Activated naive CD4-positive, alpha-beta T cell (primary cell): ENCODE measurements at places on chromosomes 3 and 15.

DNA sequence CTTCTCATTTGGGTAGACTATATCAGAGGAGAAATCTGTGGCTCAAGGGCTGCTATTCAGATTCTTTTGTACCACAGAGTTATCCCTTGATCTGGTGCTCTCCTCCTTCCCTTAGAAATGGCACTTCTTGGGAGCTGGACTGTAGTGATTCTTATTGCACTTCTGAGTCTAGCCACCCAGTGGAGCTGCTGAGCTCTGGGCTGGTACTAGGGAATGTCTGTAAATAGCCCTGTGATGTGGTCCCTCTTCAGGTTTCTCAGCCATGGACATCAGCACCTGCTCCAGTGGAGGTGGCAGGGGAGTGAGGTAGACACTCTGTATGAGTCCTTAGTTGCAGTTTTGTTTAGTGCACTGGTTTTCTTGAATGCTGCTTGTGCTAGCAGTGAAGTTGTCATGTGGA lies 1292.6 kb downstream of the SI start:
- no peak for DNase-seq

- no peak for DNase-seq
These were observed 282.4 kb downstream of the ARPP21 start for GRCh38 chr3:35921718-35922117.

GRCh38 chr3:116432795-116433194 lies 12.5 kb downstream of the LSAMP start:
- DNase-seq: no peak

DNA sequence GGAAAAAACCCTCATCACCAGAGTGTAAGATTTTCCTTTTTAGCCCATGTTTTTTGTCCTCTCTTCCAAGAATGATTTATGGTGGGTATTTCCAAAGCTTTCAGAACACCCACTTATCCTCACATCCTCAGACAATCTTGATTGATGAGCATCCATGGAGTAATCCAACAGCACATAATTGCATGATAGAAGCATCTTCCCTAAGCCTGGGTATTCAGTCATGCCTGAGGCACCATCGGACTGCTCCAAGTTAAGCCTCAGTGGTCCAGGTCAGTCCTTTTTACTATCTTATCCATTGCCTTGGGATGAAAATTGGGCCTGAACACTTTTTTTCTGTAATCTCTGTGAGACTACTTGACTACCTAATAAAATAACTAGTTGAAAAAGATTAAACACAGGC lies 676.0 kb upstream of the SEMA6D start:
- no peak for DNase-seq

DNA sequence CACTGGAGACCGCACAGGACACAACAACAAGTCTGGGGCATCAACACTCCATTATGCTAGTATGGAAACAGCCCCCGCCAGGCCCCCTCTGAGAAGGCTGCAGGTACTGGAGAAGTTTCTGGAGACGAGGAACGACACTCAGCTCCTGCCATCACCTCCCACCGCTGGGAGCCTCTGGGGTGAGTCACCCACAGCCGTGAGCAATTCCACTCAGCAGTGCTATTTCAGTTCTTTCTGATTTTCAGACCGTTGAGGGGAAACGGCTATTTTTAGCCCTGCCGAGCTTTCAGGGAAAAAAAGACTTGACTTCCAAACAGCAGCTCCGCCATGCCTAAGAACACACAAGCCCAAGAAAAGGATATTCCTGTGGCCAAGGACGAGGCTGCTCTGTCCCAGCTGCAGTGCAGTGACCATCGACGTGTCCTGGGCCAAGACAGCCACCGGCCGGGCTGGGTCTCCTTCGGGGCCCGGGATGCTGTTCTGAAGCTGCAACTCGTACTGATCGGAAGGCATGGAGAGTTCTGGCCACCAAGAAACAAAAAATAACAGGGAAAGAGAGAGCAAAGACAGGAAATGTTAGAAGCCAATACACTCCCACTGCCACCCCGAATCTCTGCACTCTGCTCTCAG lies 40.8 kb downstream of the NUP210 start:
- DNase-seq: no peak

DNA sequence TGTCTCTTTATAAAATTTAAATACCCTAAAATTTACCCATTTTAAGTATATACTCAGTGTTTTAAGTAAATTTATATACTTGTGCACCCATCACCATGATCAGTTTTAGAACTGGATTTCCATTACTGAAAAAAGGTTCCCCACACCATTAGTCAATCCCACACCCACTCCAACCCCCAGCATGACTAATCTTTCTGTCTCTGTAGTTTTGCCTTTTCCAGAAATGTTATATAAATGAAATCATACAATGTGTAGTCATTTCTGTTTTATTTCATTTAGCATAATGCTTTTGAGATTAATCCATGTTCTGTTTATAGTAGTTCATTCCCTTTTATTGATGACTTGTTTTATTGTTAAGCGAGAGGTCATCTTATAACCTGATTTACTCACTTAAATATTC lies 66.1 kb upstream of the LIMD1 start:
- DNase-seq: no peak

DNA sequence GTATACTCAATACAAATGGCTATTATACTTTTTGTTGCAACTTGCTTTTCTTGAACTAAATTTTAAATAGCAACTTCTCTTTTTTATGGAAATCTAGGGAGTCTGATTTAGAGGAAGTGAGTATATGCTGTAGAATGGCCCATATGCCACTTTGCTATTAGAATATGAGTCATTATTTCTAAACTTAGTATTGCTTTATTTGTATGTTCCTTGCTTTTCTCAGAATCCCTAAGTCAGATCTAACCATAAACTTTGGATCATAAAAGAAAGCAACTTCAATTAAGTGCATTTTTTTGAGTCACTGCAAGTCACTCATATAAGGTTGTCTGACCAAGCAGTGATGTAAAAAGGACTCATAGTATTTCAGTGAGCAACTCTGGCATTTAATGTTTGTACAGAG lies 17.5 kb upstream of the SPTSSB start:
- DNase-seq: no peak

DNA sequence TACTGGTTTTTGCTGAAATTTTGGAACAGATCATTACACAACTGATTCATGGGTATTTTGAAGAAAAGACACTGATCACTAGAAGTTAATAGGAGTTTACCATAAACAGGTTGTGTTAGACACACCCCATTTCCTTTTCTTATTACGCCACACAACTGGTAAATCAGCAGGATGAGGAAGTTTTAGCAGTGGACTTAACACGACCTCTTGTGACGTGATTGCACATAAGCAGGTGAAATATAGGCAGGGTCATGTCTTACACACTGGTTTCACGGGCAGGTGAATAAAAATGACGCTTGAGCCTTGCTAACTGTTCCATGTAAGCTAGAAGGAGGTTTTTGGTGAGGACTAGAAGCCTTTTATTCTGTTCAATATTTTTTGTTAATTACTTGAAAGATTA lies 27.1 kb upstream of the TPRG1 start:
- DNase-seq: no peak

DNA sequence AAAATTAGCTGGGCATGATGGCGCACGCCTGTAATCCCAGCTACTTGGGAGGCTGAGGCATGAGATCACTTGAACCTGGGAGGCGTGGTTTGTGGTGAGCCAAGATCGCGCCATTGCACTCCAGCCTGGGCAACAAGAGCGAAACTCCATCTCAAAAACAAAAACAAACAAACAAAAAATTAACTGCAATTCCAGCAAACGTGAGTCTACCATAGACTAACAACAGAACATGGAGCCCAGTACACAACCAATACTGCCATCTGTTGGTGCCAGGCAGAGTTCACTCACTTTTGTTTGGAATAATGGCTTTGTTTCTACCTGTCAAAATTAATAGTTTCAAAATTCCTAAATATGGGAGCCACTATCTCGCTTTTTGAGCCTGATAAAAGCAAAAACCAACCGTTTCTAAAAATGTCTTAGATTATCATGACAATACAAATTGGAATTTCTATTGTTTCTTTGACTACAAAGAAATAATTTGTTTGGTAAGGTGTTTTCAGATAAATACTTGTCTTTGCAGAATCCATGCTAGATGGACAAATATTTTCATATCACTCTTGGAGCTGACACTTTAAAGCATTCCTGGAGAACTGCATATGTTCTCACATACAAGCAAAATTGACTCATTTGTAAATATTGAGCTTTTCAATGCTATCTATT lies 45.0 kb downstream of the GPR176 start:
- DNase-seq: no peak

DNA sequence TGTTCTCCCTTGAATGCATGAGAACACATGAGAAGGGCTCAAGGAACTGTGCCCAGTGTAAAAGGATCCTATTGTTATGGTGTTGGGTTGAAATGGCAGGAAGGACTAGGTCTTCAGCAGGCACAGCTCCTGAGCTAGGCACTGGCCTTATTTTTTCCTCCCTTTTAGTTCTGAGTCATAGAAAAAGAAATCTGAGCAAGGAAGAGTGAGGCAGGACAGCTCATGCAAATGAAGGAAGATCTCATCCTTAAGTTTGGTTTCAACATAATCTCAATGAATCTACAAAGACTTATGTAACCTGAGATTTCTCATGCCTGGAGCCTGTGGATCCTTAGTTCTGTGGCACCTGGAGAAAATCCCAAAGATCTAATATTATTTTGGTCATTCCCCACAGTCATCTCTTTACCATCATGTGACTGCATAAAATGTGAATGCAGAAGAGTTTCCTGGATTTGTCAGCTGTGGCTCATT lies 188.6 kb upstream of the TBL1XR1 start:
- DNase-seq: no peak

DNA sequence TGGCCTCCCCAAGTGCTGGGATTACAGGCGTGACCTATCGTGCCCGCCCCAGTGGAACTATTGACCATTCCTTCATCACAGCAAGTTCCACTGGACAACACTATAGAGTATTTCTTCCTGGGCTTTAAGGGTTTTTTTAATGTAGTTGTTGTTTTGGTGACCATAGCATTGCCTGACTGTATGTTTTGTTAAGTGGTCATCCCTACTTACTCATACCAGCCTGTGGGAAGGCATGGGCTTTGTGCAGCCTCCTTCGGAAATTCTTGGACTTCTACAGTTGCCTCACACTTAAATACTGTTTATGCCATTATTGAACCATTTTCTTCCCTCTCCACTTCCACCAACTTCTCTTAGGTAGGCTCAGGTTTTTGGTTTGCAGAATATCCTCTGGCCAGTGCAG lies 19.9 kb upstream of the ALPK3 start:
- DNase-seq: no peak

DNA sequence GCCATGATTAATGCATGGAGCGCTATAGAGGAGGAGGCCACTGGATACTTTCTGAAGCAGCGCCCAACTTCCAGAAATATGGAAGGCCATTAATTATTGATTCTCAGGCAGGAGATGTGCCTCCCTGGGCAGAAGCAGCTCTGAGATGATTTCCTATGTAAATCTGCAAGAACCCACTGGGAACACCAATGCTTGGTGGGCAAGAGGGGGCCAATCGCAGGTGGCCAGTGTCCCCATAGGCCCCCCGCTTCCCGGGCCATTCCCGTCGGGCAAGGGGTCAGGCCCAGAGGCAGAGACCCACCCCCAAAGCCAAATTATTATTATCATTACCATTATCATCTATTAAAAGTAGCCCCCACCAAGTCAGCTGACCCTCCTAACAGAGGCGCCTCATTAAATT lies 288.0 kb upstream of the TLE3 start:
- no peak for DNase-seq

GRCh38 chr3:106729481-106729880 lies 647.8 kb upstream of the CCDC54 start:
- no peak for DNase-seq

DNA sequence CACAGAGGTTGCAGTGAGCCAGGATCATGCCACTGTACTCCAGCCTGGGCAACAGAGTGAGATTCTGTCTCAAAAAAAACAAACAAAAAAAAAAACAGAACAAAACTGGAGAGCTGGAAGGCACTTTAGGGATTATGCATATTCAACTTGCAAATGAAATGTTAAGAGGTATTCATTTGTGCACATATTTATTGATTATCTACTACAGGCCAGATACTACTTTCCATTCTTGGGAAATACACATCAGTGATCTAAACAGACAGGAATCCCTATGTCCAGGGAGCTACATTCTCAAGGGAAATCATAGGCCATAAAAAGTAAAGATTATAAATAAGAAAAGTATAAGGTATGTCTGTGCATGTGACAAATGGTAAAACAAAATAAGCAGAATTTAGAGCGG lies 322.6 kb downstream of the GABRG3 start:
- no peak for DNase-seq

GRCh38 chr15:64911311-64912186 lies at the start of gene ANKDD1A:
TSS of gene ANKDD1A (plus strand) at chr15:64911902. CDS start at chr15:64911931, 29 bp downstream.
- no peak for DNase-seq

GRCh38 chr3:113867506-113867905 lies 28.9 kb downstream of the GRAMD1C start:
- DNase-seq: no peak

DNA sequence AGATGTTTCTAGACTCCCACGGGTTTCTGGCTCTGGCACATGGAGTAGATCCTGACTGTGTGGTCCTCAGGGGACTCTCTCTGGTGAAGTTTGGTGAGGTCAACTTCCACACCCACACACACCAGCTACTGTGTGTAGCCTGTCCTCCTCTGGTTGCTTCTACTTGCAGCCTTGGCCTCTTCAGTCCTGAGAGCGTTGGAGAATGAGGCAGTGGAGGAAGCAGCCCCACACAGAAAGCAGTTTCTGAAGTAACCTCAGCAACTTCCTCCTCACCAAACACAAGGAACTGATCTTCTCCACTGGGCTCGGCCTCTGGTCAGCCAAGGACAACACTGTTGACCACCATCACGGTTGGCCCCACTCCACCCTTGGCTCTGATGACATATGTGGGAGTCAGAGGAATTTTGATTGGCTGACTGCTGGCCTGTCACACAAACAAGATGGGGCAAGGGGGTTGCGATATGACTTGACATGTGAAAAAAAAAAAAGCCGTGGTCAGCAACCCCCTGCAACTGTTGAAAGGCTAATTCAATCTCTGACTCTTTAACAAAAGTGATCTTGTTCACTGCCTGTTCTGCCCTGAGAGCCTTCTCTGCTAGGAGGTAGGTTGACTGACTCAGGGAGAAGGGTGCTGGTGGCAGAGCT lies 19.6 kb downstream of the CD86 start:
- no peak for DNase-seq

GRCh38 chr3:151312972-151313371 lies 3.6 kb downstream of the GPR87 start:
- DNase-seq: no peak

GRCh38 chr3:133467780-133468179 lies 67.9 kb downstream of the BFSP2 start:
- no peak for DNase-seq

DNA sequence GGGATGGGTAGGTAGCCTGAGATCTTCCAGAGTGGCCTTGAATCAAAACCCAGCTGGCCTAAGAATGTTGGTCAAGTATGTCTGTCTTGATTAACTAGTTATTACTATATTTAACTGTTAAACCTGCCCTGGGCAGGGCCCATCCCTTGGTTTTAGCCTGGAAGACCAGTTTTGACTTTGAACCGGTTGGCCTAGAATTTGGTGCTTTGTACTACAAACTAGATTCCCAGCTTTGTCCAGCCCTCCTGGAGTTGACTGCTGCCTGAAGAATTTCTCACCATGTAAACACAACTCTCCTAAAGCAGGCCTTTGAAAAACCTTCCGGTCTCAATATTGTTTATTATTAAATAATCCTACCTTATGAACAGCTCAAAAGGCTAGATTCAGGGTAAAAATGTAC lies 16.0 kb downstream of the C15orf62 start:
- no peak for DNase-seq
